ENCODE measurements at places on chromosomes 3 and 15. TPM values are rescaled to one million over a fixed set of nuclear protein-coding genes. Genes with fewer than 3 reads are reported as not detected.

Gene IDH2
- 58.7 TPM for total RNA-seq

Gene ALDH1A2
- 6.1 TPM for total RNA-seq

Gene CASR
- not detected for total RNA-seq

- H3K27ac ChIP-seq: no peak within 1 kb of the TSS
- no peaks in the 10 kb centered on the region for H3K36me3 ChIP-seq
These were observed at the start of gene CD86 for GRCh38 chr3:122055215-122055614. Gene CD86, plus strand, starts transcription at chr3:122055362. Its CDS starts 128 bp downstream, at chr3:122055490.

GRCh38 chr3:161295325-161295724 is 74.2 kb downstream of the NMD3 start:
- no peak for DNase-seq
- H3K4me1 ChIP-seq: no peaks in the 10 kb centered on the region
- H3K27ac ChIP-seq: no peak overlapping the region
- no peak overlapping the region for H3K4me3 ChIP-seq
- H3K27me3 ChIP-seq: no peaks in the 10 kb centered on the region
- H3K36me3 ChIP-seq: no peaks in the 10 kb centered on the region
